ENCODE measurements at places on chromosomes 5 and 9. TPM values are rescaled to one million over a fixed set of nuclear protein-coding genes. Genes with fewer than 3 reads are reported as not detected.

- DNase-seq, result no peak
Observed at GRCh38 chr9:110590816-110591215, 11.3 kb upstream of the SVEP1 start.

GRCh38 chr9:124286292-124286931 is 28.7 kb downstream of the NEK6 start:
- peak; percentile 80 for DNase-seq

- no peak for DNase-seq
Observed at GRCh38 chr5:121239951-121240350, 611.7 kb upstream of the FTMT start.

Gene NEURL1B
- 26.0 TPM for total RNA-seq

Gene GABRB2
- total RNA-seq, result not detected

- DNase-seq, result no peak
Observed at GRCh38 chr9:16426716-16427115, 443.8 kb downstream of the BNC2 start.

Data from dermis blood vessel endothelial cell (primary cell).